Mucosa of descending colon (tissue), 3 donors: ENCODE measurements at places on chromosomes 3 and 15. TPM values are rescaled to one million over a fixed set of nuclear protein-coding genes. Genes with fewer than 3 reads are reported as not detected.
A peak's percentile ranks its signal among the peaks of the same experiment; 100 is the strongest.

The CFAP20DC gene
- 0.57 TPM for total RNA-seq

GRCh38 chr3:5140839-5141238, 18.7 kb downstream of the ARL8B start:
- no peak for DNase-seq

DNA sequence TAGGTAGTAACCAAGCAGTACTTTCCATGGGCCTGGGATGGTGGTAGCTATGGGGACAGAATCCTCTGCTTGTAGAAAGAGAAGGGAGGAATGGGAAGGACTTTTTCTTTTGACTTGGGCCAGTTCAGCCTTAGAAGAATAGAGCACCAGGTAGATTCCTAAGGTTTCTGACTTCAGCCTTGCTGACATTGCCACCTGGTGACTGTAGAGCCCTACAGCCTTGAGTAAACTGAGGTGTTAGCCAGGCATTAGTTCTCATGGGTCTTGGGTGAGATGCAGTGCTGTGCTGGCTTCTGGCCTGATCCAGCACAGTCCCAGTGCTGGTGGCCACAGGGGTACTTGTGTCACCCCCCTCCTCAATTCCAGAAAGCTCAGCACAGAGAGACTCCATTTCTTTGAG, 171.1 kb downstream of the ZBBX start:
- DNase-seq, result no peak

DNA sequence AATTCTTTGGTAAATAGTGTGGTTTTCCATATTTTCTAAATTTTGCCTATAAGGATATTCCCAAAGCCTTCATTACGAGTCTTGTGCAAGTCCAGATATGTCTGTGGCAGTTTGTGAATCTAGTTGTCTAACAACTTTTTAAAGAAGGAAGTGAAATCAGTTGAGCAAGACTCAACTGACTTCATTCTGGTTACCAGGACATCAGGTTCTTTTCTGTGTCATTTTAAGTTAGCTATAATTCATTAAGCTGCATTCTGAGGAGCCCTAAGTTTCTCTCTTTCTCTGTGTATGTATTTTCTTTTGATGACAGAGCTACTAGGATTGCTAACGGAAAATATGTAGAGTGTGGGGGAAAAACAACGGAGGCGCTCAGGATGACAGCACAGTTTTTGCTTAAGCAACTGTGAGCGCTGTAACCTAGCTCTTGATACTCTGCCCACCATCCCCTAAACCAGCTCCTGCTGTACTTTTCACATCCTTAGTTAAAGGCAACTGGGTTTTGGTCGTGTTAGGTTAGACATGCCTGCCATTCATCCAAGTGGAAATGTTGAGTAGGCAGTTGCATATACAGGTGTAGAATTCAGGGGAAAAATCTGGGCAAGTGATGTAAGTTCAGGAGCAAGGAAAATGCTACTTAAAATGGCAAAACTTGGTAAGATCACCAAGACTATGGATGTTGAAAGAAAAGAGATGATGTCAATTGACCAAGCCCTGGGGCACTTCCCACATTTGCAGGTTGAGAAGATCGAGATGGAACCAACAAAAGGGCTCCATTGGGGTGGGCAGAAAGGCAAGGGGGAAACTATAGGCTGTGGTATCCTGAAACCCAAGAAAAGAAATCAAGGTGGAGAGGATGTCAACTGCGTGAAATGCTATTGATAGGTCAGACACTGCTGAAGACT, 9.2 kb downstream of the MFSD1 start:
- DNase-seq, result no peak

GRCh38 chr3:57816471-57817095, 60.5 kb downstream of the SLMAP start:
- no peak for DNase-seq

GRCh38 chr3:177538750-177539730, 341.8 kb upstream of the TBL1XR1 start:
- DNase-seq, result peak; percentile 46

The PCSK6 gene
- total RNA-seq, result 21.3 TPM

The IMPG2 gene
- 0.09 TPM for total RNA-seq

GRCh38 chr3:125462722-125463299, 57.2 kb downstream of the SNX4 start:
- no peak for DNase-seq

The IREB2 gene
- total RNA-seq, result 62.7 TPM

DNA sequence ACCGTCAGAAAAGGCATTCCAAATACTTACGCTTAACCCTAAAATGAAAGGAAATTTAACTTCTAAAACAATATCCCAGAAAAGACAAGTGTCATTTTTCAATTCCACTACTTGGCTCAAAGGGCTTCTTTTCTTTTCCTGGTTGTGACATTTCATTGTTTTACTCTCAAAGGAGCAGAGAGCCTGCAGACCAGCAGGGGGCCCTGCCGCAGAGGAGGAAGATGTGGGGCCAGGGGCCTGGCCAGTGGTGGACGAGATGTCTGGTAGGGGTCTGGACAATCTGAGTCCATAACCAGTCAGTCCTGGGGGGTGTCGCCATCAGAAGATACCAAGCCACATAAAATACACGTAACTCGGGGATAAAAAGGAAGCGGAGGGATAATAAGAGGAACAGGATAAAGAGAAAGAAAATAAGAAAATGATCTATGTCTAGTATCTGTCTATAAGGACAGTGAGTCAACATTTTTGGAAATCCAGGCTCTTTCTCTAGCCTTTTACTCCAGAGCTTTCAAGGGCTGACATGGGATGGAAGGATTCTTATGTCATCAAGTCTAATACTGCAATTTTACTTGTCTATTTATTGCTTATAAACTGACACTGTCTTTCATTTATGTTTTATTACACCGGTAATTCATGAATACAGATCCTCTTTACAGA, 54.2 kb upstream of the ARHGEF3 start:
- peak; percentile 61 for DNase-seq

DNA sequence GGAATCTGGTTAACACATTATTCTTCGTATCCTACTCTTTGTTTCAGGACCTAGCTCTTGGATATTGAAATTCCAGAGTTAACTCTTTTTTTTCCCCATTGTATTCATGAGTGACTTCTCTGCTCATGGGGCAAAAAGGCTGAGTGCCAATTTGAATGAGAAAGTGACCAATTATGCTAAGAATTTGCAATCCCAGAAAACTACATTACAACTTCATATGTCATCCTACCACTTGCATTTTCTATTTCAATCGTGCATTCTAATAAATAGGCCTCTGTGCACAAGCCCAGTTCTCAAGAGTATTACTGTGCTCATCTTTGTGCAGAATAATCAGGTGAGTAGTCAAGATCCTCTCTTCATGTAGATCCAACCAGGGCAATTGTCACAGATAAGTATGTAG, 537.8 kb downstream of the OTOL1 start:
- no peak for DNase-seq

The CCDC54 gene
- not detected for total RNA-seq

DNA sequence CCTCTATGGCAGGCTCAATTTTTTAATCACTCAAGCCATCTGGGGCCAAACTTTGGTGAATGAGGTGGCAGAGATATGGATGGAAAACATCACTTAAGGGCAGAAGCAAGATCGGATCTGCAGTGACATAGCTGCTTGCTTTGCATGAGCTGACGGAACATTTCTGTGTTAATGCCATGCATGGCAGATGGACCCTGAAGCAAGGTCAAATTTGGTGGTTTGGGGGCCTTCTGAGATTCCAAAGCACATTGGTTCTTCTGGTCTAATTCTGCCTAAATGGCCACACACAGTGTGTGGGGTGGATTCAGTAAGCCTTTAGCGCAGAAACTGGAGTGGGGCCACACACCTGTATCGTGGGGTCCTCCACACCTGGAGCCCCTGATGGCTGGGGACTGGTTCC, 38.3 kb upstream of the BCL2L10 start:
- no peak for DNase-seq

DNA sequence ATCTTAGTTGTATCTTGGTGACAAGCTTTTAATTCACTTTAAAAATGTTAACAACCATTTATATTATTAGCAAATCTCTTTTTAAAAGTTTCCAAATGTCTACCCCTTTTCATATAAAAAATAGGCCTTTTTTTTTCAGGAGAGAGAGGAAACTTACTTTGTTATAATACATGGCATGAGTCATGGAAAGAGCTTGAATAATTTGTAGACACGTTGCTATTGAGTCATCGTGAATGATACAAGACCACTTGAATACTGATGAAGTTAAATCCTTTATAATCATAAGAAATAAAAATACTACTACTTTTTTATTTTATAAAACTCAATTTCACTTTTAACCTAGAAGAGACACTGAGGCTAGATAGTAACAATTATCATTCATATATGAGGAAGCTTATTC, 70.3 kb upstream of the BBX start:
- DNase-seq, result no peak

The GBE1 gene
- total RNA-seq, result 18.8 TPM

DNA sequence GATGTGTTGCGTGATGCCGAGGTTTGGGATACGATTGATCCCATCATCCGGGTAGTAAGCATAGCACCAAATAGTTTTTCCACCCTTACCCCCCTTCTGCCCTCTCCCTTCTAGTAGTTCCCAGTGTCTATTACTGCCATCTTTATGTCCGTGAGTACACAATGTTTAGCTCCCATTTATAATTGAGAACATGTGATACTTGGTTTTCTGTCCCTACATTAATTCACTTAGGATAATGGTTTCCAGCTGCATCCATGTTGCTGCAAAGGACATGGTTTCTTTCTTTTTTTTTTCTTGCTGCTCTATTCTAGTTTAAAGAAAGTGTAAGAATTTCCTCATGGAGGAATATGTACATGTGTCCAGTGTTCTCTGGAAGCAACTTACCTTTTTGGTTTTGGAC, 51.8 kb downstream of the NSUN3 start:
- no peak for DNase-seq

The ZNF80 gene
- not detected for total RNA-seq

GRCh38 chr3:196763179-196763578, 23.5 kb downstream of the PAK2 start:
- DNase-seq, result no peak

The LINGO1 gene
- 2.6 TPM for total RNA-seq

DNA sequence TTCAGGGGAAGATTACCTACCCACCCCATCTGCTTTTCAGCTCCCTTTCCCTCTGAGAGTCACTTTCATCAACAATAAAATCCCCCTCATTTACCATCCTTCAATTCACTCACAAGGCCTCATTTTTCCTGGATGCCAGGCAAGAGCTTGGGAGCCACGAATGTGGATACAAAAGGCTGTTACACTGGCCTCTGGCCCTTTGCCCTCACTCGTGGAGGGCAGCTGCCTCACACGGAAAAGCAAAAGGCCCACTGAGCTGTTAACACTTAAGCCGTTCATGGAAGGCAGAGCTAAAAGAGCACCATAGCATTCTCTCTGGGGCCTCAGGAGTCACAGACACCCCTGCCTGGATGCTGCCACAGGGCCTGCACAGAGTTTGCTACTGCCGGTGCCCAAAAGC, 102.4 kb upstream of the TUSC7 start:
- no peak for DNase-seq

GRCh38 chr3:61158216-61158615, 93.0 kb downstream of the FHIT start:
- DNase-seq, result no peak

- DNase-seq, result no peak
Observed at GRCh38 chr15:27530994-27531393, 560.0 kb downstream of the GABRG3 start.

- peak; percentile 45 for DNase-seq
Observed at GRCh38 chr3:3800685-3801493, 1.7 kb downstream of the LRRN1 start.

GRCh38 chr3:134654031-134654430, 3.2 kb upstream of the KY start:
- DNase-seq, result no peak

DNA sequence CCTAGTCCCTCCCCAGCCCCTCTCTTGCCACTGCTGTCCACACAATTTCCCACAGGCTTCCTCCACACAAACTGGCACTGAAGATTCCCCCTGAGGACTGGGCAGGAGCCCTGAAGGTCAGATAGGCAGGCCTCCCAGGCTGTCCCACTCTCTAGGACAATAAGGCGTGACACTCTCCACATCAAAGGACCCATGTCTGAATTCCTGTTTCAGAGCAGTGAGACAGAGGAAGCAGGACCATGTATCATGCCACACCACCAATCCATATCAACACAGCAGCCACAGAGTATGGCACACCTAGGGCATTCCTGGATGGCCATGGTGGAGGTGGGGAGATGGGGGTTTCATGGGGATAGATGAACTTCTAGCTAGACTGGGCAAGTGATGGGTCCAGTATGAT, 13.8 kb upstream of the CCR1 start:
- DNase-seq, result no peak

The TUSC7 gene
- total RNA-seq, result not detected

DNA sequence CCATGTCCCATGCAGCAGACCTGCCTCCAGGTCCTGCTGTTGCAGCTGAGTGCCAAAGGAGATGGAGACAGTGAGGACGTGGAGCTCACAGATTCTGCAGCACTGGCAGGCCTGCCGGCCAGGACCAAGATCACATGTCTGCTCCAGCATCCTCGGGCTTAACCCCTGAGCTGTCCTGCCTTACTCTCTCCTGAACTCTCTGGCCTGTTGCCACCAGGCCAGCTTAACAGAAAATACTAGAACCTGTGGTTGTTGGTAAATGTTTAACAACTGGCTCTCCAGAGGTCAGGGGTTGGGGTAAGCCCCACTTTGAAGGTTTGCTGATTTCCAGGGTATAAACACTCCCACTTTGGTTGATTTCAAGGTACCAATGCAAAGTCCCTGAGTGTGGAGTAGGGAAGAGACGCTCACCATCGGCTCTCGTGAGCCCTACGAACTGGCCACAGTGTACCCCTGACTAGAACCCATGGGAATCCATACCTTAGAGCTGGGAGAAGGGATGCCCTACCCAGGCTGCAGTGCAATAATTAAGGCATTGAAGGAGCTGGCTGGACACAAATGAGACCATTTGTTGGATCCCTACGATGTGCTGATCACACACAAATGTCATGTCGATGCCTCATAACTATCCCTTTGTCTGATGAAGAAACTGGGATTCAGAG, 147.9 kb downstream of the OR4M2 start:
- DNase-seq, result no peak

DNA sequence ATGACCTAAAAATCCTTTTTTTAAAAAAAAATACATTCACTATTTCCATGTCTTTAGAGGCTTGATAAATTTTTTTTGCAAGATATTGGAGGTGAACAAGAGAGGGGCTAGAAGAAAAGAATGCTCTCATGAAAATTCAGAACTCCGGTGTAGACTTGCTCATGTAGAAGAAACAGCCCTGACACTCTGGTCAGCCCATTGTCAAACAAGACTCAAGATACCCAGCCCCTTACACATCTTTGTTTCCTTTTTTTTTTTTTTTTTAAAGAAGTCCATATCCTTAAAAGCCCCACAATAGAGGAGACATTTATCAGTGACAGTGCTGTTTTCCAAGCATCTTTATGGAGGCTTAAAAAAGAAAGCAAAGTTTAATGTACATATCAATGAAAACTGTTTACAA, 196.8 kb upstream of the RORA start:
- DNase-seq, result no peak

The MAPKBP1 gene
- total RNA-seq, result 16.0 TPM

GRCh38 chr15:74415966-74416916, 17.5 kb downstream of the SEMA7A start:
- no peak for DNase-seq

DNA sequence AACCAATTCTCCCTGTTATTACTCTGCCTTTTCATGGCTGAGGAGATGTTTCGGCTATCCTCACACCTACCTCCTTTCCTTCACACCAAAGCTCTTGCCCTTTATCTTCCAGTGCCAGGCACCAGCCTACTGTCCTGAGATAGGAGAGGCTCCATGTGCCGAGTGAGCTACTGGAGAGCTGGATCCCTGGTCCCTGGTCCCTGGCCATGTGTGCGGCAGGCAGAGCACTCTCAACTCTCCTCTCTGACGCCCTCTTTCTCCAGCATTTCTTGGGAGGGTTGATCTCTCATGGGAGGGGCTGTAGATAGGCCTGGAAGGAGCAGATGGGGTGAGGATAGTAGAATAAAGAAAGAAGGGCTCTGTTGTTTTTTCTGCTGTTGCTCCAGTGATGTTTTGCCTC, 277.1 kb upstream of the UMPS start:
- no peak for DNase-seq
